Activated CD4-positive, alpha-beta T cell treated with anti-CD3 and anti-CD28 coated beads, Interleukin-2, amount 10 ng/mL, durations not matched to agents 7 days and 5 days (primary cell): ENCODE measurements at places on chromosomes 12 and 14.

DNA sequence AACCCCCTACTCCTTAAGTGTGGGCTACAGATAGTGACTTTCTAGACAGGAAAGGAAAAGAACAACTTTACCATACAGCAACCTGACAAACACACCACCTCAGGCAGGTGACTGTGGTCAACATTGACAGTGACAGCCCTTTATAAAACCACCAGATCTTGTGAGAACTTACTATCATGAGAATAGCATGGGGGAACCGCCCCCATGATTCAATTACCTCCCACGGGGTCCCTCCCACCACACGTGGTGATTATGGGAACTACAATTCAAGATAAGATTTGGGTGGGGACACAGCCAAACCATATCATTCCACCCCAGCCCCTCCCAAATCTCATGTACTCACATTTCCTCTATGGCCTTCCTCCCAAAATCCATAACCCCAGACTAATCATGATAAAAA lies 16.3 kb downstream of the OR10P1 start:
- no peak for DNase-seq

- DNase-seq: no peak
Measured at GRCh38 chr14:105028251-105028927, 7.5 kb upstream of the CDCA4 start.

- no peak for DNase-seq
Measured at GRCh38 chr12:89236237-89236636, 116.1 kb downstream of the DUSP6 start.

- DNase-seq: no peak
Measured at GRCh38 chr12:31710021-31710818, 18.6 kb downstream of the AMN1 start.

DNA sequence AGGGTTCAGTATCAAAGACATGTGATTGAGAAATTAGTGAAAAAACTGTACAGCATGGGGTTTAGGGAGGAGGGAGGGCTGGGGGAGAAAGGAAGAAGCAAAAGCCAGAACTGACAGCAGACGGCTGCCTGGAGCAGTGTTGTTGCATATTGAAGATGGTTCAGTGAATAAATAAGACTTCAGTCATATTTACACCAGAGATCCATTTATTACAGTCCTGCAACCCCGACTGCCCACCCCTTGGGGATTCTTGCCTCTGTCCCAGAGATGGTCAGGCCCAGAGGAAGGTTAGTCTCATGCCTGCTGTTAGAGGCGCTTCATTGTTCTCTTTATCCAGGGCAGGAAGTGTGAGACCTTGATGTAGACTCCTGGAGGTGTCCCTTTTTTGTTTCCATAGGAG lies 3.2 kb downstream of the GZMH start:
- no peak for DNase-seq

DNA sequence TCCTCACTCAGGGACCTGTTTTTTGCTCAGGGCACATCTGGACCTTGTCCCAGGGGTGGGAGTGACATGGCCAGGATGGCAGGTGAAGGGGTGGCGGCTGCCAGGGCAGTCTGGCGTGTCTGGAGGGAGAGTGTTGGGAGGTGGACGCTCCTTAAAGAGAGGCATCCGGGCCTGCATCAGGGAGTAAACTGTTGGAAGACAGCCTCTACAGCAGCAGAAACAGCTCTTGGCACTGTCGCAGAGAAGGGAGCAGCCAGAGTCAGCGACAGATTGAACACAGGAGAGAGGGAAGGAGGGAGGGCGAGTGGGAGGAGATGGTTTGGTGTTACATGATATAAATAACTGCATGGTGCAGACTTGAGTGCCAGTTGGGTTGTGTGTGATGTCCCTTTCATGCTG lies 52.8 kb downstream of the IGF1 start:
- no peak for DNase-seq

DNA sequence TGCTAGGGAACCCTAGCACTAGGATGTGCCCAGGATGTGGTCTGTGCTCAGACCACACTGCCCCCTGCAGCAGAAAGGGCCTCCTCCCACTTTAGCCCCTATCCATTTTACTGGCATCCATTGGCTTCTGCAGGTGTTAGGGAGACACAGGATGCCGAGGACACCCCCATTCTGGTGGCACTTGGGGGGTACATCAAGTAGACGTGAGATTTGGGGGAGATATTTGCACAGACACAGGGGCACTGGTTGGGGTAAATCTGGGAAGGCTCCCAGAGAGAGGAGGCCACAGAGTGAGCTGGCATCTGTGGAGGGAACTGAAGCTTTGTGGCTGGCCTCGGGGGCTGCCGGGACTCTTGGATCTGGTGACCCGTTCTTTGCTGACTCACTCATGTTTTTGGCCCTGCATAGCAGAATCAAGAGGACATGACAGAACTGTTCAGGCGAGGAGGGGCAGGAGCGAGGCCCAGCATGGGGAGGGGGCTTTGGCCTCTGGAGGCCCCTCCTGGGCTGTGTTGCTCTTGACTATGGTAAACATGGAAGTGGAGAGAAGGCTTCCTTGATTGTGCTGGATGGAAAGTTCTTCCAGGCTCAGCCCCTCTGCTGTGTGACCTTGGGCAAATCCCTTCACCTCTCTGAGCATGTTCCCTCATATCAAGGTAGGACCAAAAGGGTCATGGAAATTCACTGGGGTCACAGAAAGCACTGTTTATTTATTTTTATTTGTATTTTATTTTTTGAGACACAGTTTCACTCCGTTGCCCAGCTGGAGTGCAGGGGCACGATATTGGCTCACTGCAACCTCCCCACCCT lies 1.8 kb downstream of the PLBD2 start:
- no peak for DNase-seq

DNA sequence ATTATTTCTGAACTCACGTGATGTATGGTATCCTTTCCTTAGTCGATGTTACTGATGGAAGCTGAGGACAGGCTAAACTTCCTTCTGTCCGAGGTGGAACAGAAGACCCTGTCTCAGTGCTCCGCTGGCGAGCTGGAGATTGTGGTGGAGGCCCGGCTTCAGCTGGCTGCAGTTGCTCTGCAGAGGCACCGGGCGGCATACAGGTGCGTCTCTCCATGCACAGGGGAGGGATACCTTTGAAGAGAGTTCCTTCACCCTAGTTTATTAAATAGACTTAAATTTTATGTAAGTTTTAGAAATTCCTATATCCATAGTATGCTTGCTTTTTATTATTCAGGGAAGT lies 186.7 kb upstream of the NEDD1 start:
- DNase-seq: peak; percentile 25

DNA sequence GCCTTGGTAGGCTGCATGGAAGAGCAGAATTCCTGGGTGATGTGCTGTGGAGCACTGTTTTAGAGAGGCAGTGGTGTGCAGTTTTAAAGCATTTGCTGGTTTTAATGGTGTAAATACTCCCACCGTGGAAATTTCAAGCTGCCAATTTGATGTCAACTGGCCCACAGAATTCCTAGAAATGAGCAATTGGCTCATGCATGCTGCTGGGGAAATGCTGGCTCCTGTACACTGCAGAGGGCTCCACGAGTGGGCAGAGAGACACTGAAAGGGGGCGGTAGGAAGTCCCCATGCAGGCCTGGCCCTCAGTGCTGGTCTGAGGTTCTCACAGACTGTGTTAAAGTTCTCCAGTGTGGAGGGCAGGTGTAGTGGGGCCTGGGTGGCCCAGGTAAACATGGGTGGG lies 99.4 kb upstream of the NTF3 start:
- DNase-seq: no peak

DNA sequence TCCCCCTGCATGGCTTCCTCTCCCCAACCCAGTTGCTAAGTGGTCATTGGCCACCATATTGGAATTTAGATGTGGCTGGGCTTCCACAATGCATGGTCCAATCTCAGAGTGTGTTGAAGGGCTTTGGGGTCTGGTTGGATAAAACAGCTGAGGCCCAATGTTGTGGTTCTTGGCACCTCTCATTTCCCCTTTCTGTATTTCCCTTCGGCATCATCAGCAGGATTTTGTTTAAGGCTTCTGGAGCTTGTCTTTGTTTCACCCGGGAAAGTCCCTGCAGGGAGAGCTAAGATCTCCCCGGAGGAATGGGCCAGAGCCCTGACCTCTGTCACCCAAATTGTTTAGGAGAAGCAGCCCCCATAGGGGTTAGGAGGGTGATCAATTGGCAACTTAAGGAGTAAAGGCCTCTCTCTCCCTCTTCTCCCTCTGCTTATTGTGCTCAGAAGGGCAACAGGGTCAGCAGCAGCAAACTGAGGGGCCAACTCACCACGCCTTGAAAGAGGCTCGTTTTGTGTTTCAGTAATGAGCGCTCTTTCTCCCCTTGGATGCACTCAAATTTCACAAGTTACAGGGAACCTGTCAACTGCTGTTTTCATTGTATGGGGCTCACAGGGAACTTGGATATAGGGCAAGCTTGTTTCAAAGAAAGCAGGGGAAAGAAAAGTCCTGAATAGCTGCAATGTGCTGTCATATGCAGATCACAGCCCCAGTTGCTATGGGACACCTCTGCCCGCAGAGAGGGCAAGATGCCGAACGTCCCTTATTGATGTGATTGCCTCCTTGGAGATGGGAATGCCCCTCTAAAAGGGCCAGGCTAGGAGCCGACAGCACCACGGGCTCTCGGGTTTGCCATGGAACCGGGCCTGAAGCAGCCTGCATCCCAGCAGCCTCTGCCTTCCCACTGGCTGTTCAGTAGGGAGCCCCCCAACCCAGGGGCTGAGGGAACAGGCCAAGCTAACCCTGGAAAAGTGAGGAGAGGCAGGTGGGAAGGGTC lies 223.7 kb downstream of the ZFP36L1 start:
- no peak for DNase-seq

DNA sequence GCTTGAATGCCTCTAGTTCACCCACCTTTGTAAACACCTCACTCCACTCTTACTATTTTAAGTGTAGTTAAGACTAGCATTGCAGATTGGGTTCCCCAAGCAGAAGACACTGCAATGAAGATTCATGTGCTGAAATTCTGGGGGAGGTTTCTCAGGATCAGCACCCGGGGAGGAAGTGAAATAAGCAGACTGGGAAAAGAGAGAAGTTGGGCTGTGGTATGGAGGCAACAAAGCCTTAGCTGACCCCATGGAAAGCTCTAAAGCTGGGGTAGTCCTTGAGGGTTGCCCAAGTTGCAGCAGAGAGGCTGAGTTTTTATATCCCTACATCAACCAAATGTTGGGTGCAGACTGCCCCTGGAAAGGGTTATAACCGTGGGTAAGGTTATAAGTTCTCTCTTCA lies 23.9 kb upstream of the IGF1 start:
- DNase-seq: no peak

DNA sequence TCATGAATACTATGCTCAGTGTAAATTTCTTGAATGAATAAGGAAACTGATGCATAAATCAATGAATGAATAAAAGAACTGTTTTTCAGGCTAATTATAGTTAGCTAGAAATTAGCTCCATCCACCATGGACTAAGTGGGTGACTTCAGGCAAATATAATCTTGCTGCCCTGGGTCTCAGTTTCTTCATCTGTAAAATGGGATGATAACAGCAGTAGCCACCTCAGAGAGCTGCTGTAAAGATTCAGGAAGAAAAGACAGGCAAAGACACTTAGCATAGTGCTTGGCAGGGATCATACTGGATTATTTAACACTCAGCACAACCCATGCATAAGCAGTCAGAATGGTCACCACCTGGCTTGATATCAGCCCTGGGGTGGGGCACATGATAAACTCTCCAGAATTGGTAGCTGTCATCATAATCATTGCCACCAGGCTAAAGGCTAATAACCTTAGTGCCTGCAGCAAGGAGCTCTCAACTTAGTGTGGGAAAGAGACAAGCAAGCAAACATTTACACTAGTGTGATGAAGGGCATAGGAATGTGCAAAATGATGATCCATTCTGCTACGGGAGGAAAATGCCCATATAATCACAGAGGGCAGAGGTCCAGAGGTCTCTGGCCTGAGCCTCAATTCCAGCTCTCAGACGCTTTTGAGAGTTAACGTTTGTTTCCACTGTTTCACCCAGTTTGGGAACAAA lies 234.7 kb upstream of the TBX3 start:
- no peak for DNase-seq
